ENCODE measurements at places on chromosomes 12 and 14.

DNA sequence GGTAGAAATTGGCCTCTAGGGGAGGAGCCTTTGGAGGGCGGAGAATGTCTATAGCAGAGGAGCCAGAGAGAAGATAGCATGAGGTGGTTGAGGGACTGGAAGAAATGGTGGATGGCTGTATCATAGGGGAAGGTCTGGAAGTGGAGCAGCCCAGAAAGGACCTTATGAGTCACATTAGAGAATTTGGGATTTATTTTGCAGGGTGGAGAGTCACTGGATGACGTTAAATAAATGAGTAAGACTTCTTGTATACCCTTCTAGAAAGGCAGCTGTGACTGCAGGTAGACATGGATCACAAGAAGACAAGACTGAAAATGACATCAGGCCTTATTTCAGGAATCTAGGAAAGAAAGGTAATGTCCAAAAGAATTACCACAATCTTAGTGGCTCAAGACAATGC, 208.2 kb upstream of the TMTC1 start:
- DNase-seq: no peak

DNA sequence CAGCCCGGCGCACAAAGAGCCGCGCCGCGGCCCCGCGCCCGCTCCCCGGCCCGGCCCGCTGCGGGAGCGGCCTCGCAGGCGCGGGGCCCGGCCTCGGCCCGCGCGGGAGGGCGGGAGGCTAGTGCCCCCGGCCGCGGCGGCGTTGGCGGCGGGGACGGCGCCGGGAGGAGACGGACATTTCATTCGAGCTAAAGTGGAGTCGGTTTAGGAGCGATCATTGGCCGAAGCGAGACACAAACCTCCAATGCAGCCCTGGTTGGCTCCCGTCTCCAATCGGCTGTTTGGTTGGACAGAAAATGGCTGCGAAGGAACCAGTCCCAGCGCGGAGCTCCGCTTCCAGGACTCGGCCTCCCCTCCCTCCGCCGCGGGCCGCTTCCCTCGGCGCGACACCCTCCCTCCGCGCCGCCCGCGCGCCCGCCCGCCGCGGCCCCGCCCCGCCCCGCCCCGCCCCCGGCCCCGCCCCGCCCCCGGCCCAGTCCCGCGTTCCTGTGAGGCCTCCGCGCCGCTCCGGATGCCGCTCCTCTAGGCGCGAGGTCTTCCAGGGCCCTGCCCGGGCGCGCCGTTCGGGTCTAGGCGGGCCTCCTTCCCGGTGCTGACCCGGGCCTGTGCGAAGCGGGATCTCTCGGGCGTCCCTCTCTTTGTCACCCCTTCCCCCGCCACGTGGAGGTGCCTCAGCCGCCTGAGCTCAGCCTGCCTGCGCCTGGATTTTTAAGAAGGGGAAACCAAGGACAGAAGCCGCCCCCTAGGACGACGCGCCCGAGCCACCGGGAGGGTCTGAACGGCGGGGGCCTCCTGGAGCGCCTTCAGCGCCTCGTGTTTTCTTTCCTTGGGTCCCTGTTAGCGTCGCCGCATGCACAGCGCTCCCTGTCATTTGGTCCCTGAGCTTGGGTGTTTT, at the start of gene NFYB:
Gene NFYB, minus strand, starts transcription at position 309 of the 895 bp plus-strand sequence. CDS start 2,757 bp downstream, outside the sequence.
- peak; percentile 93 for DNase-seq

DNA sequence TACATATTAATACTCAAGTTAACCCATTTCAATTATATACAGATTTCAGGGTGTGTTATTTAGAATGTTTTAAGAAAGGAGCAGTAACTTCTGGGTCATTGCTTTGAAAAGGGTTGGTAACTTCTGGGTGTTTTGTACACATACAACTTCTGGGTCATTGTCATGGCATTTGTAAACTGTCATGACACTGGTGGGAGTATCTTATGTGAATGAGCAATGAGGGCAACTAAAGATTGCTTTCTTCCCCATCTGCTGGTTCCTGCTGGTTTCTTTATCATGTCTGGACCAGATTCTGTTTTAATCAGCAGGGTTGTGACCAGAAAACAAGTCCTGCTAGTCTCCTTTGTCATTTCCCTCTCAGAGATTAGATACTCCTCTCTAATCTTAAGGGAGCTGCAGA, 713.3 kb downstream of the LRFN5 start:
- no peak for DNase-seq

DNA sequence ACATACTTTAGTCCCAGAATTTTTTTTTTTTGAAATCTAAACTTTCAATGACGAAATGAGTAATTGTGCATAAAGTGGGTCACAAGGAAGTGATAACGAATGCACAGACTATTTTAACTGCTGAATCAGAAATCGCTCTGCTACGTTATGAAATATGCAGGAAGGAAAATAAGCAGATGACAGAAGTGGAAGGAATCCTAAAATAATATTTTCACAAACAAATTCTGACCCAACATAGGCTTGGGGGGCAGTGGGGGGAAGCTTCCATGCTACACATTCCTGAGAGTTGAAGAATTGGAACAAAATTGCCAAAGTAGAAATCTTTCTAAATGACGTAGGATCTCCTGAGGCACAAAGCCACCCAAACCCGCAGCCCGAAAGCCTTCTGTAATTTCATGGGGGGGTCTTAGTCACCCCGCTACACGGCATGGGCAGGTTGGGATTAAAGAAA, 89.6 kb downstream of the ARF6 start:
- DNase-seq: peak; percentile 25

GRCh38 chr14:32011225-32011624, 65.9 kb upstream of the ARHGAP5 start:
- no peak for DNase-seq

GRCh38 chr14:54776361-54777001, 126.1 kb downstream of the GCH1 start:
- peak; percentile 82 for DNase-seq

GRCh38 chr12:88623777-88624548, 43.7 kb upstream of the KITLG start:
- DNase-seq: no peak

DNA sequence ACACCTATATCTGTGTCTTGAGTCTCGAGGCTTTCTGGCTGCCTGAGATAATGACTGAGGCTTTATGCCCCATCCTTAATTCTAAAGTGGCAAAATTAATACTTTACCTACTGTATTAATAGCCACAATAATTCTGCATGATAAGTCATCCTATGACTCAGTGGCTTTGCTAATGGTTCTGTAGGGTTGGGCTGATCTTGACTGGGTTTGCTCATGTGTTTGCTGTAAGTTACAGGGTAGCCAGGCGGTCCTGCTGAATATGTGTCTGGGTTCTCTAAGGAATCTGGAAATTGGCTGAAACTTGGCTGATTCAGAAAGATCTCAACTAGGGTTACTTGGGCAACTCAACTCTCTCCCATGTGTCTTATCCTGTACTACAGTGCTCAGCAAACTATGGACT, 21.7 kb downstream of the MGST1 start:
- no peak for DNase-seq

GRCh38 chr14:61128382-61129167, 147.5 kb downstream of the SLC38A6 start:
- DNase-seq: no peak

DNA sequence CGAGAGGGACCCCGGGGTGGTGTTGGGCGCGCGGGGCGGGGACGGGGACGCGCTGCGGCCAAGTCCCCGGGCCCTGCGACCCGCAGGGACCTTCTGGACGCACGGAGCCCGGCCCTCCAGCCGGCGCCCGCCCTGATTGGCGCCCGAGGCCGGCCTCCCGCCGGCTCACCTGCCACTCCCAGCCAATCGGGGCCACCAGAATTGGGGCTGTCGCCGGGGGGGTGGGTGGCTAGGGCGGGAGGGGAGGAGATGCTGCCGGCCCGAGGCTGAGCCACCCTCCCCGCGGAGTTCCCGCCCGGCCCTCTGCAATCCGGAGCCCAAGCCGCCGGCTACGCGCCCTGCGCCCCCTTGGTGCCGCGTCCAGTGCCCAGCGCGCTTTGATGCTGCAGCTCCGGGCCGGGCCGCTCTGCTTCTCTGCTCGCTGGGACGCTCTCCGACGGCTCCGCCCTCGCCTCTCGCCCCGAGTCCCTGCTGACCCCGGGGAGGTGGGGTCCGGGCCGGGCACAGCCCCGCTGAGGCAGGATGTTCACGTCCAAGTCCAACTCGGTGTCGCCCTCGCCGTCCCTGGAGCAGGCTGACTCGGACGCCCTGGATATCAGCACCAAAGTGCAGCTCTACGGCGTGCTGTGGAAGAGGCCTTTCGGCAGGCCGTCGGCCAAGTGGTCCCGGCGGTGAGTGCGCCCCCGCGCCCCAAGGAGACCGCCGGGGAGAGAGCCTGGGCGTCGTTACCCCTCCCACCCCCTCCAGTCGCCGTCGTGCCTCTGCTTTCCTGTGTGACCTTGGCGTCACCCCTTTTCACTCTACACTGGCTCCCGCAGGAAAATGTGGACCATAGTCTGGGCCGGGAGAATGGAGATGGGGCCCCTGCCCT, at the start of gene PLEKHD1:
Gene PLEKHD1, plus strand, starts transcription at position 285 of the 871 bp plus-strand sequence. Its CDS starts 238 bp downstream, at position 523.
- DNase-seq: no peak

- DNase-seq: no peak
These were observed 2.6 kb downstream of the SOAT2 start for GRCh38 chr12:53105712-53106439.

GRCh38 chr14:102805941-102806340, 28.7 kb downstream of the TRAF3 start:
- DNase-seq: peak; percentile 32

- DNase-seq: no peak
These were observed 3.7 kb downstream of the MYO1A start for GRCh38 chr12:57046086-57046791.

GRCh38 chr14:77459072-77459723, 1.3 kb downstream of the AHSA1 start:
- peak; percentile 74 for DNase-seq

Data from stimulated activated CD4-positive, alpha-beta T cell treated with anti-CD3 and anti-CD28 coated beads, Interleukin-4, amount 100 ng/mL, for 24 hours (primary cell).